ENCODE measurements at places on chromosomes 4 and X.

- no peak for DNase-seq
Measured at GRCh38 chr4:112312610-112313239, 15.6 kb downstream of the ALPK1 start.

DNA sequence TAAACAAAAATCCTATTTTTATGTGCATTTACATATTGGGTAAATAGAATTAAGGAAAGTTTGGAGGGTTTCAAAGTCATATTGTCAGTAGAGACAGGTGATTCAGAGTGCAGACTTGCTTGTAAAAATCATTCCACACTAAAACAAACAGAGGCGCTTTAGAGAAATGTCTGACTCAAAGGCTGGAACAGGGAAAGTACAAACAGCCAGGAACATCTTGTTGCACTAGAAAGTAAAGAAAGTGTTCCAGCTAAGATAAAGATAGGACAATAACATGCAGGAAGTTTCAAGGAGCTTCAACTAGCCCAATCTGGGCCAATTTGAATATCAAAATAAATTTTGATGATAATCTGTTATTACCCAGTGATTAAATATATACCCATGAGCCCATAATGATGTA, 16.4 kb upstream of the NUDT10 start:
- DNase-seq = no peak

- DNase-seq = no peak
Measured at GRCh38 chr4:82033862-82034261, 339.9 kb downstream of the HNRNPD start.

- DNase-seq = no peak
Measured at GRCh38 chr4:83516042-83516772, 19.7 kb upstream of the GPAT3 start.

DNA sequence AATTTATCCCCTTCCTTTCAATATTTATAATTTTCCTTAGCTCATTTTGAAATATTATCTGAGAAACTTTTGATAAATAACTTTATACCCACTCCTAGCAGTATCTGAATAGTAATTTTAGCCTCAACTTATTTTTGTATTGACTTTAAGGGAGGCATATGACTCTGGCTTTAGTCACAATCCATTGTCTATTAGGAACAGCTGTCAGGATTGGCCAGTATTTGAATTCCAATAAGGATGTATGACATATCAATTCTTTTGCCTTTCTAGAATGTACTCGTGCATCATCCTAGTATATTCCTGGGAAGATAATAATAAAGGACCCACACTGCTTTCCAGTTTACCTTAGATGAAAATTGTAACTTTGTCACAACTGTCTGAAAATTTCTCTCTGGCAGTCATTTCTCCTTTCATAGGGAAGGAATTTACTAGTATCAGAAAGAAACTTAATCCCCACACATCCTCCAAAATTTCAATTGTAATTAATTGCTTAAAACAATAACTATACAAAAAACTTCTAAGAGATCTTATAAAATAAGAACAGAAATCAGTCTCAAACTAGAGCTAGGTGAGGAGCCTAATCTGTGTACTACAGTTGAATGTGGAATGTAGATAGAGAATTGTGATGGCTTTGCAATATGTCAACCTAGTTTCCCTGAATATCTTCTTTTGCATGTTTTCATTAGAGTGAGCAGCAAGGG, 121.0 kb upstream of the EPHA5 start:
- no peak for DNase-seq

GRCh38 chrX:9122519-9123245, 88.8 kb upstream of the FAM9B start:
- DNase-seq = no peak

- DNase-seq = no peak
Measured at GRCh38 chrX:16807548-16807947, 21.3 kb downstream of the TXLNG start.

Data from NCI-H774 (cell line).